ENCODE measurements at places on chromosomes 11 and 22. TPM values are rescaled to one million over a fixed set of nuclear protein-coding genes. Genes with fewer than 3 reads are reported as not detected.
A peak's percentile ranks its signal among the peaks of the same experiment; 100 is the strongest.

The SLC22A6 gene
- not detected for total RNA-seq

The OR52I2 gene
- total RNA-seq = not detected

The SYNGR1 gene
- 7.1 TPM for total RNA-seq

The CCDC34 gene
- total RNA-seq = 4.0 TPM

The PHLDB1 gene
- 102 TPM for total RNA-seq

The SCGB1D1 gene
- total RNA-seq = not detected

The TRIM49 gene
- total RNA-seq = not detected

The CALCA gene
- 970 TPM for total RNA-seq

The PHOX2A gene
- not detected for total RNA-seq

GRCh38 chr11:3853899-3854659 is 1.4 kb upstream of the STIM1 start:
- peak; percentile 82 for DNase-seq

- DNase-seq = no peak
These were observed 357.8 kb upstream of the LARGE1 start for GRCh38 chr22:34278121-34278520.

DNA sequence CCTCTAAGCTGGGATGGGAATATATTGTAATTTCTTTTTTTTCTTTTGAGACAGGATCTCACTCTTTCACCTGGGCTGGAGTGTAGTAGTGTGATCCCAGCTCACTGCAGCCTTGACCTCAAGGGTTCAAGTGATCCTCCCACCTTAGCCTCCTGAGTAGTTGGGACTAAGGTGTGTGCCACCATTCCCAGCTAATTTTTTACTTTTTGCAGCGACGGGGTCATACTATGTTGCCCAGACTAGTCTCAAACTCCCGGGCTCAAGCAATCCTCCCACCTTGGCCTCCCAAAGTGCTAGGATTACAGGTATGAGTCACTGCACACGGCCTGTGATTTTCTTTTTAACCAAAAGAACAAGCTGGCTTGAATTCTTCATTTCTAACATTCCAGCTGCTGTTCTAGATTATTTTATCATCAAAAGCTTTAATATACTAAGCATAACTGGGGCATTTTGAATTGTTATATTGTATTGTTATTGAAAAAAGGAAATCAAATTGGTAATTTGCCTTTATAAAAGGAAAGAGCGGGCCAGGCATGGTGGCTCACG is 26.8 kb upstream of the PPP2R1B start:
- DNase-seq = no peak

DNA sequence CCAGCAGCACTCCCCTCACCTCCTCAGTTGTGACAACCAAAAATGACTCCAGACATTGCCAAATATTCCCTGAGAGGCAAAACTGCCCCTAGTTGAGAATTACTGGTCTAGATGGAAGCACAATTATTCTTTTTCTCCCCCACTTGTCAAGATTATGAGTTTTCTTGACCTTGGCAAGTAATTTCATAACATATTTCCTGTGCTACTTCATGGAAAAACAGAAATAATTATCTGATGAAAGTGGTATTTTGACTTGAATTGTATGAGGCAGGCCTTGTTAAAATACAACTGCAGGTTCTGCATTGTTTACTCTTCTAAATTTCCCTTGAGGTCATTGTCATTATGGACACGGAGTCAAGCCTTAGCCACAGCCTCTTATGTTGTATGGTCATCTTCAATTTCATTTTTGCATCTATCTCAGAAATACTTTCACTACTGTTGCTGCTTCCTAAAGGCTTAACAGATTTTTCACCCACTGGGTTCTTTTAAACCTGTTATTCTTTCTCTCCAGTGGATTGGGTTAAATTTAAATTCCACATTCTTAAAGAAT is 32.2 kb upstream of the LDLRAD3 start:
- DNase-seq = no peak

GRCh38 chr11:91261513-91261912 is 963.1 kb upstream of the FAT3 start:
- no peak for DNase-seq

- peak; percentile 15 for DNase-seq
These were observed 287.9 kb downstream of the SWAP70 start for GRCh38 chr11:9951807-9952206.

DNA sequence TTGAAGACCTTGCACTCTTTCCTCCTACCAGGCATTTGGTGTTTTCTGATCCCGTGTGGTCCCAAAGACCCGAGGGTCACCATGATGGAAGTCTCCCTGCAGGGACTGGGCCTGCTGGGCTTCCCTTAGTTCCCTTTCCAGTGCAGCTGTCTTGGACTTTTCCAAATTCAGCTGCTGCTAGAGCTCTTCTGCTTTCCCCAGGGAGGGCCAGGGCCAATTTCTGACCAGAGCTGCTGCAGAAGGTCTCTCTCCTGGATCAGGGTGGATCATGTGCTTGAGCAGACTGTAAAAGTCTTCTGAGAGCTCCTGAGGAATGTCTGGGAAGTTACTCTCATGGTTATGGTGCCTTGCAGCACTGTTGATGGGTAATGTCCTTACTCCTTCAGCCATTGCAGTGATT is 23.2 kb downstream of the LDLRAD3 start:
- DNase-seq = no peak

DNA sequence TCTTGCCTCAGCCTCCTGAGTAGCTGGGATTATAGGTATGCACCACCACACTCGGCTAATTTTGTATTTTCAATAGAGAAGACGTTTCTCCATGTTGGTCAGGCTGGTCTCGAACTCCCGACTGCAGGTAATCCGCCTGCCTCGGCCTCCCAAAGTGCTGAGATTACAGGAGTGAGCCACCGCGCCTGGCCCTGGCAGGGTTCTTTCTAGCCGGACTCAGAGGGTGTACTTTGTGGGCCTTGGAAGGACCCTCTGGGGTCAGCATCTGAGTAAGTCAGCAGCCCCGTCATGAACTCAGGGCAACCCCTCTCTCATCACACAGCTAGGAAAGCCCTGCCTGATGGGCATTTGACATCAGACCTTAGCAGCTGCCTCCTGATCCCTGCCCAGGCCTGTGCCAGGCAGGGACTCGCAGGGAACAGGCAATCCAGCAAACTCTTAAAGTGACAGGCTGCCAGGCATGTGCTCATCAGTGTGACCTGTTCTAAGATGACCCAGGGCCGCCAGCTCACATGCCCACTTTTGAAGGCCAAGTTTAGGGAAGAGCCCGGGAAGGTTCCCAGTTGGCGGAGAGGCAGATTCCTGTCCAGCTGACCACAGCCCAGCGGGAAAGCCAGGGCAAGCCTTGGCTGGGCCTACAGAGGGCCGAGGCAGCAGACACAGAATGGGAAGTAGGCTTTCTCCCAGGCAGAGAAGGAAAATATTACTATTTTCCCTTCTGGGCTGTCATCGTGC is 92.9 kb downstream of the MORC2 start:
- no peak for DNase-seq

GRCh38 chr11:35380603-35381002 is 38.8 kb downstream of the SLC1A2 start:
- DNase-seq = peak; percentile 16

- DNase-seq = no peak
These were observed 4.8 kb upstream of the RPS6KB2 start for GRCh38 chr11:67423466-67423865.

DNA sequence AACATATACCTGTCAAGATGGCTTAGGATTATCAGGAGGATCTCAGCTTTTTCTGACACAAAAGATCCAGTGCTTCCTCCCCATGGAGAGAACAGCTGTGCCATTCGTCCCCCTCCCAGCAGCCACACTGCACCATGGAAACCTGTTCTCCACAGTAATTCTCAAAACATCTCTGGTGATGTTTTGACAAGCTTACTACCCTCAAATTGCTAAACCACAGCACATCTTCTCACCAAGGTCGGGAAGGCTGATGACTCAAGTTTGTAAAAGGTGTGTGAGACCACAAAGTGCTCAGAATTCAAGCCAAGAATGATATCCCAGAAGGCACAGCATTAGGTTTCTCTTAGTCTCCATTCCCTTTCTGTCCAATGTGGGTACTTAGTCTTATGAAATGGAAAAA is 3.9 kb upstream of the RAB38 start:
- no peak for DNase-seq

DNA sequence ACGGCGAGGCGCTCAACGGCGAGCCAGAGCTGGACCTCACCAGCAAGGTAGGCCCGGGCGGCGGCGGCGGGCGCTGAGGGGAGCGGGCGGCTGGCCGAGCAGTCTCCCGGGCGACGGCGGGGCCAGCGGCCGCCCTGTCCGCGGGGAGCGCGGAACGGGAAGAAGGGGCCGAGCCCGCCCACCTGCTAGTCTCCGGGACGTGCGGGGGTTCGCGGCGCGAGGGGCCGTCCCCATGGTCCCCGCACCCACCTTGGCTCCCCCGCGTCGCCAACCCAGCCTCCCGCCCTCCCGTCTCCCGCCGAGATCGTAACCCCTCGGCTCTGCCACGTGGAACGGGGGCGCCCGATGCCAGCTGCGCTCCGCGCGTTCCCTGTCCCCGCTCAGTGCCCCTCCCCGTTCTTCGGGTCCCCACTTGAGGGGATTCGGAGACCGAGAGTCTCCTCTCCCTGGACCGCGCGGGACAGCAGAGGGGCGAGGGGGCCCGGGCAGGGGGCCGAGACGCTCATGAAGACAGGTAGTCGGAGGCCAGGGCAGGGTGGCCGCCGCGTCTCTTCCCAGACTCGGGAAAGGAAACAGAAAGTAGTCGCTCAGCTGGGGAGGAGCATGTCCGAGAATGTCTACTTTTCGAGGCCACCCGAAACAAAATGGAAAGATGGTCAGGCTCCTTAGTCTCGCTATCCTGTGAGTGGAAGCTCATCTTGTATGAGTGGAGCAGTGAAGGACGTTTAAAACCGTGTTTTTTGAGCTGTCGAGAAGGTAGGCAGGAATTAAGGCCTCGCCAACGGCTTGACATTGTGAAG is 557 bp downstream of the GTPBP1 start:
- DNase-seq = peak; percentile 55

DNA sequence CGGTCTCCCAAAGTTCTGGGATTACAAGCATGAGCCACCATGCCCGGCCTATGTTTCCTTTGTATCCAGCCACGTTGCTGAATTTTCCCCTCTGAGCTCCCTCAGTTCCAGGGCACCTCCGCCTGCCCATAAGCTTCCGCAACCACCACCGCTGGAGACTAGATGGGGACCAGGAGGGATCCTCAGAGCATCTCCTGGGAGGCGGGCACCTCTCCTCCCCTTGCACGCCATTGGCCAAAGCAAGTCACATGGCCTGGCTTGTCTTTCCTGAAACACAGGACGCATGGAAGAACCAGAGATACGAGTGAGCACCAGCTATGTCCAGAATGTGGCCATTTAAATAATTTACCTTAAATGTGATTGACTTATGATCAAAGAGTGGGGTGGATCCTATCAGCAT is 388.3 kb downstream of the BRD1 start:
- no peak for DNase-seq

- DNase-seq = no peak
These were observed 34.1 kb upstream of the PARVB start for GRCh38 chr22:43990044-43990443.

DNA sequence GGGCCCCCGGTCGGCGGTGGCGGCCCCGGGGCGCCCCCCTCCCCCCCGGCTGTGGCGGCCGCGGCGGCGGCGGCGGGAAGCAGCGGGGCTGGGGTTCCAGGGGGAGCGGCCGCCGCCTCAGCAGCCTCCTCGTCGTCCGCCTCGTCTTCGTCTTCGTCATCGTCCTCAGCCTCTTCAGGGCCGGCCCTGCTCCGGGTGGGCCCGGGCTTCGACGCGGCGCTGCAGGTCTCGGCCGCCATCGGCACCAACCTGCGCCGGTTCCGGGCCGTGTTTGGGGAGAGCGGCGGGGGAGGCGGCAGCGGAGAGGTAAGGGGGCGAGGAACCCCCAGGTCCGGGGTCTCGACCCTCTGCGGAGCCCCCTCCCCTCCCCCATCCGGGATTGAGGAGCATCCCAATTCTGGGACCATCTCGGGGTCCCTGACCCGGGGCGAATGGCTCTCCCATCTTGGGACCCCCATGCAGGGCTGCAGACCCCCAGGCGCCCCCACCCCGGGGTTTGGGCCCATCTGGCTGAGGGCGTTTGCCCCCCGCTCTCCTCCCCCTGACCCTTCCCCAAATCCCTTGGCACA is 431 bp downstream of the KMT2A start:
- DNase-seq = peak; percentile 8

DNA sequence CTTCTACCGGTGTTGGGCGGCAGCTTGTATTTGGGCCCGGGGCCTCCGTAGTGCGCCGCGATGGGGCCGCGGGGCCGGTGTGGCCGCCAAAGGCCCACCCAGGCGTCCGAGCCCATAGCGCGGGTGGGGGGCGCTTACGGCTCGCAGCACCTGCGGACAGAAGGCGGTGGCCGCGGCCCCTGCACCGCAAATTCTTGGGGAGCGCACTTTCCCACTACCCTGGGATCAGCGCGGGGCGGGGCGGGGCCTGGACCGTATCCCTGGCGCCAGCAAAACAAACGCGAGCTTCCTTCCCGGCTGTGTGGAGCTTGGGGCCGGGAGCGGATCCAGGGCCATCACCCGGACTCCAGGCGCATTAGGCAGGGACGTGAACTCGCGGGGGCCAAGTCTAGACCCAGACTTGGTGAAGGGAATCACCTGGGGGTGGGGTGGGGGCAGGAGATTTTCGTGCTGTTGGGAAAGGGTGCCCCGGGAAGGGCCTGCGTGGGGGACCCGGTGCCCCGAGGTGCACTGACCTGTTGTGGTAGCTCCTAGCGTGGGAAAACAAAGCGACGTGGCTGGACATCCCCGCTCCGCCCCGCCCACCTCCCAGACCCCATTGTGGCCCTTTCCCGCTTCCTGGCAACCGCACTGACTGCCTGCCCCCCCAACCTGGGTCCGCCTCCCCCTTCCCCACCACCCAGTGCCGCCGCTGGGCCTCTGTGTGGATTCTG is 2.3 kb upstream of the TYMP start:
- DNase-seq = peak; percentile 80

DNA sequence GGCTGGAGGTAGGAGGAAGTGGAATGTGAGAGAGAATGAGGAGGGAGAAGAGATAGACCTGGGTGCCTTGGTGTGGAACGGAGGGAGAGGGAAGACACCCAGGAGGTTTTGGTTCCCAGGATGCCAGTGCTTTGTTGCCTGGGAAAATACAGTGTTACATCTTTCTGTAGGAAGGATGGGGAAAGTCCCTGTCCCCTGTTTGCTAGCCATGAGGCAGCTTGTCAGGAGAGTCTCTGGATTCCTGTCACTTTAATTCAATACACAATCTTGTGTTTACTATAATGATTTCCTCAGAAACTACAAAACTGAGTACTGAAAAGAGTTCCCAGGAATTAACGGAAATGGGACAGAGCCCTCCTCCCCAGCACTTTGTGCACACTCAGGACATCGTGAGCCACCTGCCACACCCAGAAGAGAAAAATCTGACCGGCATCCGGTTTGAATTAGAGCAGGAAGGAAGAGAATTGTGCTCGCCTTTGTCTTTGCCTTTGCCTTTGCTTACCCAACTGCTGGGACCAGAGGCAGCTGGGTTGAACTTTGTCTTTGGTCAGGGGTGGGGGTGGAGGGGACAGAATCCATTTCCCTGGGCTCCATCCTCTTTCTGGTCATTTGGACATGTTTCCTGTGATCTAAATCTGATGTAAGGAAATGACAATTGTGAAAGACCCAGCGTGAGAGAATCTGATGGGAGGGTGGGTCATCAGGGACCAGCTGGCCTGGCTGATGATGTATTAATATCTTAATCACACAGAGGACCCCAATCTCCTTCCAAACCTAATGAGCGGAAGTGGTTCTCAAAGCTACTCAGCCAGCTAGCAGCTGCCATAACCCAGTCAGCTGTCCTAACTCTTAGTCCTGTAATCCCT is 1.3 kb upstream of the LIMK2 start:
- DNase-seq = no peak

- DNase-seq = no peak
These were observed 2.4 kb upstream of the PRPF19 start for GRCh38 chr11:60908803-60909202.

Data from thyroid gland (tissue), 4 donors.